ENCODE measurements at places on chromosomes 3 and 15.

- no peak for DNase-seq
Measured at GRCh38 chr3:26621176-26621575, 1.4 kb upstream of the LRRC3B start.

- no peak for DNase-seq
Measured at GRCh38 chr3:143806038-143806437, 42.2 kb downstream of the SLC9A9 start.

- DNase-seq = no peak
Measured at GRCh38 chr3:134334231-134334900, 39.9 kb downstream of the AMOTL2 start.

DNA sequence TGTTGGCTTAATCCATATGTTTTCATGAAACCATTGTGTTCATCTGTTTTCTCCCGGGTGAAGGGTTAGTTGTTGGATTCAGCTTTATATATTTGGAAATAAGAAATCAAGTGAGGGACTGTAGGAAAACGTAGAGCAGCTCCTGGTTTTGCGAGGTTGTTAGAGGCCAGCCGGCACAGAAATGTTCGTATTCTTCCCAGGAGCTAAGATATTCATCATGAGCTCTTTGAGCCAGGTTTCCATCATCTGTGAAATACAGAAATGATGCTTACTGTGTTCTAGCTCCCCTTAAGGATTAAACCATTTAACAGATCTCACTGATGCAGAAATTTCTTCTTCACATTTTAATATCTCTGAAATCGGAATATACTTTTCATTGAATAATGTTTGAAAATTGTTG lies 235.5 kb downstream of the PTPRG start:
- no peak for DNase-seq

DNA sequence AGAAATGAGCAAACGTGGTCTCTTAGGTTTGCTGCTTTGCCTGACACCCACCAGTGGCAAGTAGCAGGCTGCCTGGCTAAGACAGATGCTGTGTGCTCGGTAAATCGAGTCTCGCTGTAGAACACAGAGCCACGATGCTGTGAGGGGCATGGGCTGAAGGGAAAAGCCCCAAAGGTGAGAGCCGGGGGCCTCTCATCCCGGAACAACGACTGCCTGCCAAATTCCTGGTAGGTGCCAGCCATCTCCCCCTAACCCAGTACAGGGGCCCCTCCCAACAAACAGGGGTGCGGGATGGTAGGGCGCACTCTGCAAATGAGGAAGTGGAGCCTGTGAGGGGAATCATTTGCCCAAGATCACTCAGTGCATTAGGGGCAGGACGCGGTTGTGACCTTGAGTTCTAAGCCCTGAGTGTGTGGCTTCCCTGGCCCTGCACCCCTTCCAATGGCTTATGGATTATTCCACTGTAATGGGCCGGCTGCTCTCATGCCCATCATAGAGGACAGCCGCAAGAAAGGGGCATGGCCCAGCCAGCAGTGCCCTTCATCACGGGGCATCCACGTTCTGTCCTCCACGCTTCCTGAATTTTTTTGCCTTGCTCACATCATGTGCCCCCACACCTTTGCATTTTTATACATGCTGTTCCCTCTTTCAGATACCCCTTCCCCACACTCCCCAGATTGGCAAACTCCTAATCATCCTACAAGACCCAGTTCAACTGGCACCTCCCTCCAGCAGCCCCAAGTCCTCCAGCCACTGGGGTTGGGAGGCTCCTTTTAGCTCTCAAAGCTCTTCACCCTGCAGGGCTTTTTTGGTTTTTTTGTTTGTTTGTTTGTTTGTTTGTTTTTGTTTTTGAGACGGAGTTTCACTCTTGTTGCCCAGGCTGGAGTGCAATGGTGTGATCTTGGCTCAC lies 125.4 kb downstream of the NUP210 start:
- DNase-seq = no peak

GRCh38 chr15:74133694-74134386 lies 3.5 kb downstream of the ISLR2 start:
- no peak for DNase-seq

DNA sequence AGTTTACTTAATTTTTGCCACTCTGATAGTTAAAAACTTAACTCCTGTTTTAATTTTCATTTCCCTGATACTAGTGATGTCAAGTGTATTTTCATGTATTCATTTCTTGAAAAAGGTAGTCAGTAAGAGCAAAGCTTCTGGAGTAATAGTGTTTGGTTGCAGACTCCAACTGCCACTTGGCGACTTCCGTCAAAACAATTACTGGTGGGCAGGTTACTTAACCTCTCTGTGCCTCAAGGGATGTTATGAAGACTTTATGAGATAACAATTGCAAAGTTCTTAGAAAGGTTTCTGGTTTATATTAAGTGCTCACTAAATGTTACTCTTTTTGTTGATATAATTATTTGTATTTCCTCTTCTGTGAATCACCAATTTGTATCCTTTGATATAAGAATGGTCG lies 129.7 kb downstream of the NFKBIZ start:
- DNase-seq = no peak

DNA sequence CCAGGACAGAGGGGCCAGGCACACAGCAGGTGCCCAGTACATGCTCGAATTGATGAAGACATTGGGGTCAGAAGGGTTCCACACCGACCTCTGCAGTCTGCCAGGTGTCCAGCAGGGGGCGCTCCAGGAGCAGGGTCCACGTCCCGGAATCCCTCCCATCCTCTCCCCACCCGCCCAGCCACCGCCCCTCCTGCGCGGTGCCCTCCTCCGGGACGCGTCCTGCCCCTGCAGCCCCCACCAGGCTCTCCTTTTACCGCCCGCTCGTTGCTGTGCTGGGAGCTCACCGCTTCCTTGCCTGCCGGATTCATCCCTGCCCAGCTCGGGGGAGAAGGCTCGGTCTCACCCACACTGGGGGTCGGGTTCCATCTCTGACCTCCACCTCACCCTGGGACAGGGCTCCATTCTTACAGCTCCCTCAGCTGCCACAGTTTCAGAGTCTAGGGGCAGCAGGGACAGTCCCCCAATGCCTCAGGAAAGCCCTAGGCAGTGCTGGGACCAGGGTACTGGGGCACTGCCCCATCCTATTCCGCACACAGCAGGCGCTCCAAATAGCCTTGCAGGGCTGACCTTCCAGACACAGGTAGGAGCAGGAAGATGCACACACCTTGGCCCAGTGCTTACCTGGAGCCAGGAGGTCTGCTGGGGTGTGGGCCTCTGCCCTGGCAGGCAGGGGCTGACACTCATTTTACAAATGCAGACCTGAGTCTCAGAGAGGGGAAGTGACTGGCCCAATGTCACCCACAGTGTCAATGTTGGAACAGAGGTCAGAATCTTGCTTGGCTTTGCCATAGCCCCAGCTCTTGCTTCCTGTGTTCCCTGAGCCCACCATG lies 31.0 kb downstream of the GRIP2 start:
- DNase-seq = peak; percentile 64

DNA sequence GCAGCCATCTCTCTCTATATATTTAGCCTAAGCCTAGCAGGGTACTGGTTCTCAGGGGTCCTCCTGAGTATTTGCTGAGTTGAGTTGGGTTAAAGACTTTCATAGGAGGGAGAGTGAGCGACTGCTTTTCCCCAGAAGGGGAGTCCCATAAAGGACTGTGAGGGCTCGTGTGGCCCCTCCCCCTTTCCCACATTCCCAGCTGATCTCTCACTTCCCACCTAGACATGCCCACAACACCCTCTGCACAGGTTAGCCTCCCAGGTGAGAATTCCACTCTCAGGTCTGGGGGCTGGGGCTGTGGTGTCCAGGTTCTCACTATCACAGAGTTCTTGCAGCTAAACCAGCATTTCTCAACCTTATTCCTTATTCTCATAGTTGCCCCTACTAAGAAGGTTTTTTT lies 15.8 kb downstream of the EPHB1 start:
- DNase-seq = no peak

DNA sequence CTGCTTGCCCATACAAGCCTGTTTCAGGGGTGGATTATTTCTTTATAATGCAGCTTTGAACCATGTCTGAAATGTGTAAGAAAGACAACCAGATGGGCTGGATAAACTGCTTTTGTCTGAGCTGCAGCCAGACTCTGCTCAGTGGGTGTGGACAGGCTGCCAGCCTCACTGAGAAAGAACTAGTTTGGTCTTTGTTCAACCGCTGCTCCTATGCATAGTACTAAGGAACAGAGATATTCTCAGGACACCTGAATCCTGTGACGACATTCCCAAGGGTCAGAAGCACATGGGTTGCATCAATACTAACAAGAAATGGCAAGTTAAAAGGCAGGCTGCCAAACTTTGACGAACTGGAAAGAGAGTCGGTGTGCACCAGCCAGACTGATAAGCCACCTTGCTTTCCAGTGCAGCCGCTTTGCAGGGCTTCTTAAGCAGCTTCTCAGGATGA lies 57.2 kb downstream of the PLD1 start:
- no peak for DNase-seq

DNA sequence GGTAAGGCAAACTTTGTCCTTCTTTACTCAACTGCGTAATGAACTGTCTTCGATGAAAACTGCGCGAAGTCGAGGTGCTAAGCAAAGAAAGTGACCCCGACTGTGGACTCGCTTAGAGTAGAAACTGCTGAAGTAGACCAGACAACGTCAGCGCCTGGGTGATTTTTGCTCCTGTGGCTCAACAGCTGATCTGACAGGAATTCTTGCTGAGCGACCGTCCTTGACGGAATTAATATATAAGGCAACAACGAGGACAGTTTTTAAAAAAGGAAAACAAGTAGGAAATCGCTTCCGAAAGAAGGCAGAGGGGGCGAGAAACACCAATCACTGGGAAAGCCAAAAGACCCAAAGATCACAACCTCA lies 541 bp downstream of the RPS27L start:
- DNase-seq = no peak

DNA sequence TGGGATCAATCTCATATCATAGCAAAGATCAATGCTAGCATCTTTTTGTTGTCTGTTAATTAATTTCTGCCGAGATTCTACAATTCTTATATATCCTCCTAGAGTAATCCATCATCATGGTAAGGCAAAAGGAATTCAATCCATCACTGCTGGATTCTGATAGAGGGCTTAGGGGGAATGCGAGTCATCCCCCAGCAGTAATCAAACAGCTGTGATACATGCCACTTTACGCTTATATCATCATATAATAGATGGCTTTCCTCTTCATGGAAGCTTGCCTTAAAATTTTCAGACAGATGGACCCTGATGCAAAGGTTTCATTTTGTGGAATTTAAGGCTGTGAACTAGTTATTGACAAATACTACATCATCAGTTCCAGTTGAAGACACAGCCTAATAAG lies 645.9 kb downstream of the CADM2 start:
- no peak for DNase-seq

DNA sequence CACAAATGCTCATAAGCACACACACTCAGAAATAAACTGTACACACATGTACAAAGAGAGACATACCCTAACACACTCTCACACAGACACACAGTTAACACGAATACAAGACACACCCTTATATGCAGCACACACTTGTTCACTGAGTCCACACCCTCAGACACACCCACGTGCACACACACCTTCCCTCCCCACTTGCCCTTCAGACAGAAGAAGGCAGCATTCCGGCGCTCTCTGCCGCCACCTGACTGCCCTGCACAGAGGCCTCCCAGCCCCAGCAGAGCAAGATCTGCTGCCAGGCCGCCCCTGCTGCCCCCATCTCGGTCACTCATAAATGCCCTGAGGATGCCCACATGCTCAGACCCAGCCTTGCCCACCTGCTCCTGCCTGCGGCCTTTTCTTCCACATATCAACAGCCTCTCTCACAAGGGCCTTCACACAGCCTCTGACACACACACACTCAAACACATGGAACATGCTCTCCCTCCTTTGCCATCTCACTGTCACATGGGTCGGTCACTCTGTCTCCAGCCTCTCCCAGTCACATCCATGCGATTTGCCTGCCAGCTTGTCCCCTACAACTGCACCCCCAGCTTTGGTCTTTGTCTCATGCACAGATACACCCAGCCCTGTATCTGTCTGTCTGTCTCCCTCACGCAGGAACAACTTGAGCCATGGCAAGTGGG lies 71.1 kb downstream of the EPHB3 start:
- no peak for DNase-seq

DNA sequence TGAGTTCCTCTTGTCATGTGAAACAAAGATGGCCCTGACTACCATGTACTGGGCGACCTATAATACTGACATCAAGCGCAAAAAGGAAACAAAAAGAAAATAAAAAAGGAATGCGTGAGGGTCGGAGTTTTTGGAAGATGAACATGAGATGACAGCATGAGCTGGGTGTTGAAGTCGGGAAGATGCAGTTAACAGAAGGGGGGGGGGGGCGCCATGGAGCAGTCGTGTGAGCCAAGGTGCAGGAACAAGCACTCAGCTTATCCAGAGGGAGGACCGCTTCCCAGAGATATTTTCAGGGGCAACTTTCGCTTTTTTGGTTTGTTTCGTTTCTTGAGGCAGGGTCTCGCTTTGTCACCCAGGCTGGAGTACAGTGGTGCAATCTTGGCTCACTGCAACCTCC lies 110.2 kb downstream of the RORA start:
- no peak for DNase-seq

DNA sequence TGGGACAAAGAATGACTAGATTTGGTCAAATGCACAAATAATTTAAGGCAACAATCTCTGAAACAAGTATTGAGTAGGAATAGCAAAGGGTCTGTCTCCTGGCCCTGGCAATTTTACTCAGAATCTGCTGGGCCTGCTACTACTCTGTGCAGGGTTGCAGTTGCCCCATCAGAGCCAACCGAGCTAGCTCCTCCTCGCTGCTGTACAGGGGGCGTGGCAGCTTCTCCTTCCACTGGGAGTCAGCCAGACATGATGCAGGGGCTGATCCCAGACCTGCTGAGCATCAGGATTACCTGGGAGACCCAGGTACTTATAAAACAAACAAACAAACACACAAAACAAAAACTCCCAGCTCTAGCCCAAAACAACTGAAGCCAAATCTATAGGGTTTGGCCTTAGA lies 30.5 kb upstream of the PXYLP1 start:
- no peak for DNase-seq

DNA sequence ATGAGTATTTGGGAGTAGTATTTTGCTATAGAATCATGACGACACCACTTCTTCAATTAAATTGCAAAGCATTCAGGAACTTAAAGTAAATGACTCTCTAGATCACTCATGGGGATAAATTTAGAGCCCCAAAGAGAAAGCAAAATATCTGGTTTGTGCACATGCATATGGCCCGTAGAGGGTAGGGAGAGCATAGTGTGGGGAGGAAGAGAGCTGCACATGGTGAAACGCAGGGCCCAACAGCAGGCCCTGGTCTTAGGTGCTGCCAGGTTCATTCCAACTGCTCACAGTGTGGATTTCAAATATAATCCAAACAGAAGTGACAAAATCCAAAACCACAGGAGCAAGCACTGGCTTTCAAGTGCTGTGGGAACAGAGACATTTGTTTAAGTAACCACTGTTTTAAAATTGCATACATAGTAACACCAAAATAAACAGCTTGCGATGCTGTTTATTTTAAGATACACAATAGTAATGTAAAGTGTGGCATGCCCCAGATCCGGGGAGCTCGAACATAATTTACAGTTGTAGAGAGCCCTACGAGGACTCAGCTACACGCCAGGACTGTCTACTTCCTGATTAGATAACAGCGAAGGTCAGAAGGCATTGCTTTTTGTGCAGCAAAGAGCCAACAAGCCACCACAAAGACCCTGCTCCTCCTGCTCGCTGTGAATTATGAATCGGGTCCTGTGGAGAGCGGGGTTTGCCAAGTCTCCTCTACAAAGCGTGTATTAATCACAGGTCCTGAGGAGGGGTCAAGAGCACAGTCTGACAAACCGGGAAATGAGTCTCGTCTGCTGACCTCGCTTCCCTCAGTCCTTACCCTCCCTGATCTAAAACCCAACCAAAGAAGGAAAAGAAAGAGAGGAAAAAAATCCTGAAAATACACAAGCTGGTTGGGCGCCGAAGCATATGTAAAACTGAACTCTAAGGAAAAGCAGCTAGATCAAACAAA lies 80.6 kb downstream of the MEIS2 start:
- no peak for DNase-seq

GRCh38 chr3:119184796-119185570 lies 11.6 kb downstream of the UPK1B start:
- DNase-seq = no peak

Data from activated gamma-delta T cell treated with anti-CD3 and anti-CD28 coated beads, Interleukin-2, amount 50 U/mL, for 16 hours (primary cell).